ENCODE measurements at places on chromosomes 3 and 15. TPM values are rescaled to one million over a fixed set of nuclear protein-coding genes. Genes with fewer than 3 reads are reported as not detected.

GCSAM gene
- 1.7 TPM for polyA plus RNA-seq

ADAMTS7 gene
- 37.3 TPM for polyA plus RNA-seq

GPR160 gene
- 8.6 TPM for polyA plus RNA-seq

FAIM gene
- 35.4 TPM for polyA plus RNA-seq

CCRL2 gene
- 4.1 TPM for polyA plus RNA-seq

CPNE4 gene
- polyA plus RNA-seq, result 0.60 TPM

ARL6IP5 gene
- polyA plus RNA-seq, result 123 TPM

CPEB1 gene
- 4.4 TPM for polyA plus RNA-seq

SHC4 gene
- polyA plus RNA-seq, result 1.2 TPM

AHSG gene
- 0.15 TPM for polyA plus RNA-seq

CKMT1B gene
- polyA plus RNA-seq, result 0.26 TPM

IQCH gene
- 2.4 TPM for polyA plus RNA-seq

GOLGA6L9 gene
- polyA plus RNA-seq, result 12.1 TPM

CASR gene
- not detected for polyA plus RNA-seq

ZBED2 gene
- 0.19 TPM for polyA plus RNA-seq

SCAMP5 gene
- polyA plus RNA-seq, result 12.5 TPM

TM6SF1 gene
- 2.7 TPM for polyA plus RNA-seq

SERINC4 gene
- polyA plus RNA-seq, result not detected

CCDC39 gene
- polyA plus RNA-seq, result 5.9 TPM

GRAMD2A gene
- polyA plus RNA-seq, result 7.4 TPM

INO80 gene
- polyA plus RNA-seq, result 25.4 TPM

DPPA2 gene
- not detected for polyA plus RNA-seq

SV2B gene
- 1.6 TPM for polyA plus RNA-seq

LNP1 gene
- 12.8 TPM for polyA plus RNA-seq

TUSC2 gene
- polyA plus RNA-seq, result 26.2 TPM

CLDN18 gene
- polyA plus RNA-seq, result 59.9 TPM

SMCO1 gene
- polyA plus RNA-seq, result 0.17 TPM

GOLGA8G gene
- polyA plus RNA-seq, result 0.78 TPM

AP3B2 gene
- 2.5 TPM for polyA plus RNA-seq

RETNLB gene
- not detected for polyA plus RNA-seq

TSC22D2 gene
- 70.2 TPM for polyA plus RNA-seq

NPHP3 gene
- 123 TPM for polyA plus RNA-seq

ZIC1 gene
- not detected for polyA plus RNA-seq

GPR156 gene
- 1.9 TPM for polyA plus RNA-seq

RASL12 gene
- 97.6 TPM for polyA plus RNA-seq

ACVR2B gene
- 9.3 TPM for polyA plus RNA-seq

SLC6A1 gene
- polyA plus RNA-seq, result 5.8 TPM

LRTM1 gene
- polyA plus RNA-seq, result not detected

CLEC3B gene
- polyA plus RNA-seq, result 194 TPM

PSTPIP1 gene
- polyA plus RNA-seq, result 1.9 TPM

CTNNB1 gene
- 433 TPM for polyA plus RNA-seq

TMOD3 gene
- 73.5 TPM for polyA plus RNA-seq

APH1B gene
- polyA plus RNA-seq, result 28.7 TPM

BOC gene
- 28.4 TPM for polyA plus RNA-seq

DLL4 gene
- polyA plus RNA-seq, result 24.7 TPM

UROC1 gene
- not detected for polyA plus RNA-seq

KLHL40 gene
- not detected for polyA plus RNA-seq

ZPLD1 gene
- polyA plus RNA-seq, result not detected

THOC7 gene
- 84.6 TPM for polyA plus RNA-seq

ROPN1 gene
- 0.21 TPM for polyA plus RNA-seq

LRRIQ4 gene
- polyA plus RNA-seq, result not detected

SCAANT1 gene
- 1.4 TPM for polyA plus RNA-seq

ZNF80 gene
- 0.16 TPM for polyA plus RNA-seq

ZNF662 gene
- polyA plus RNA-seq, result 56.3 TPM

MKRN3 gene
- polyA plus RNA-seq, result 1.3 TPM

GABRA5 gene
- polyA plus RNA-seq, result not detected

TGM5 gene
- 0.09 TPM for polyA plus RNA-seq

All from right lung (tissue), 10 donors.